ENCODE measurements at places on chromosomes 5 and 9. TPM values are rescaled to one million over a fixed set of nuclear protein-coding genes. Genes with fewer than 3 reads are reported as not detected.

ADAMTS12 gene
- not detected for total RNA-seq

MLANA gene
- total RNA-seq: not detected

IZUMO3 gene
- not detected for total RNA-seq

CDC25C gene
- total RNA-seq: 13.2 TPM

WDR31 gene
- 0.99 TPM for total RNA-seq

AGXT2 gene
- not detected for total RNA-seq

Data from activated naive CD8-positive, alpha-beta T cell treated with anti-CD3 and anti-CD28 coated beads, Interleukin-2, amount 10 ng/mL, durations not matched to agents 7 days and 5 days (primary cell).